ENCODE measurements at places on chromosomes 13 and 19.

- DNase-seq, result peak; percentile 99
Observed at GRCh38 chr19:17079710-17080439, 4.3 kb downstream of the MYO9B start.

DNA sequence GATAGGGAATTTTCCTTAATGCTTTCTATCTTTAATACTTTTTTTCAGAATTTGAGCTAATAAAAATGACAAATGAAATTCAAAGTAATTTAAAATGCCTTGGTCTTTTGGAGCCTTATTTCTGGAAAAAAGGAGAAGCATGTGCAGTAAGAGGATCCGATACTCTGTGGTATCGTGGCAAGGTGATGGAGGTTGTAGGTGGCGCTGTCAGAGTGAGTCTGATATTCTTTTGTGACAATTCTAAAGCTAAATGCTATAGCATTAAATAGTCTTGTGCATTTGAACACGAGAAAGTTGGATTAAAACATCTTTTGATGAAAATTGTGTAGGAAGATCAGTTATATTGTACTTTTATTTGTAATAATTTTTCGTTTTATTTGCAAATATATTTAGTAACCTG is 95.0 kb downstream of the RNF17 start:
- DNase-seq, result no peak

DNA sequence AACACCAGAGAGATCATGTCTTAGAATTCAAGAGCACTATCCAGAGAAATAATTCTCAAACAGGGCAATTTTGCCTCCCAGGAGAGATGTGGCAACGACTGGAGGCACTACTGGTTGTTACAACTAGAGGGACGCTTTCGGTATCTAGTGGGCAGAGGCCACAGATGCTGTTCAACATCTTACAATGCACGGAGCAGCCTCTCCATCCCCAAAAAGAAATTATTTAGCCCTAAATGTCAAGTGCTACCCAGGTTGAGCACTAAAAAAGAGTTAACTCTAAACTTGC is 78.6 kb downstream of the ABCC4 start:
- DNase-seq, result no peak

DNA sequence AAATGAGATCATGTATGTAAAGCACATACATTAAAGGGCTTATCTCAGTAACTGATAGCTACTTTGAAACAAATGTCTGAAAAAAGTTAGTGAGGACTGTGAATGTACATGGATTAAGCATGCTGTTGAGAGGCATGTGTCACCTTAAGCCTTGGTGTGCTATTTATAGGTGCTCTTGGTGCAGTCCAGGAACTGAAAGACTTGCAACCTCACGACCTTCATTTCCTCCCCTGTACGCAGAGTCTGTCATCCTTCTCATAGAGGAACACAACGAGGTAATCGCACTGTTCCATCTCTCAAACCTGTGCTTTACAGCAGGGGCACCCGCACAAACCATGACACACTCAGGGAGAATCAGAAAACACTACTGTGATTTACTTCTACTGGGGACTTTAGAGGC is 65.6 kb downstream of the UFM1 start:
- DNase-seq, result no peak

DNA sequence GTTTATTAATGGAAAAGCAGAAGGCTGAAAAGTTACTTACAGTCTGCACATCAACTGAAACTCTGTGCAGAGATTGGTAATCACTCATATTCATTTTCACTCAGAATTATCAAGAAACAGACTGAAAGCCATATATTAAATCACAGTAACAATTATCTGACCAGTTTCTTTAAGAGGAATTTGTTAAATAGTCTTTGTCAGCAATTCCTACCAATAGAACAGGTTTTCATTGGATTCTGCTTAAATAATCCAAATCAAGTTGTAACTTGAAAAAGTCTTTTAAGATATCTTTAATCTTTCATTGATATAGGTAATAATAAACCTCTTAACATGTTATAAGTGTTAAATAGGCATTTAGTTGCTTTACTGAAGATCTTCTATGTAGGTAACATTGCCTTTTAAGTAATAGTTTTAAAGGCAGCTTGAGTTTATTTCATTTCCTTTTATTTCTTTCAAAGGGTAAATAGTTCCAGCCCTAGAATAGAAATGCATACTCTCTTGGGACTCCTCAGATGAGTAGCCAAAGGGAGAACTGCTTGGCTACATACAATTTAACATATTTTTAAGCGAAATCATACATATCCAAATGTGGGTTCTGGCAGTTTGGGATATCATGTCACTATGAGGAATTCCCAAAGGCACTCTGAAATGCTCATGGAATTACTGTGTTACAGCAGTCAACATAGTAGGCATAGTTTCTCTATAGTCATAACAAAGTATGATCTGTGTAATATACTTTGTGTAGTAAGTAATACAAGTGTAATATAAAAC is 326.0 kb upstream of the SPRY2 start:
- peak; percentile 90 for DNase-seq

- DNase-seq, result no peak
Observed at GRCh38 chr13:112127564-112128330, 60.8 kb downstream of the SOX1 start.

- peak; percentile 40 for DNase-seq
Observed at GRCh38 chr13:21657538-21657937, 13.3 kb upstream of the FGF9 start.

- no peak for DNase-seq
Observed at GRCh38 chr13:67228916-67229315, 1.2 kb downstream of the PCDH9 start.

DNA sequence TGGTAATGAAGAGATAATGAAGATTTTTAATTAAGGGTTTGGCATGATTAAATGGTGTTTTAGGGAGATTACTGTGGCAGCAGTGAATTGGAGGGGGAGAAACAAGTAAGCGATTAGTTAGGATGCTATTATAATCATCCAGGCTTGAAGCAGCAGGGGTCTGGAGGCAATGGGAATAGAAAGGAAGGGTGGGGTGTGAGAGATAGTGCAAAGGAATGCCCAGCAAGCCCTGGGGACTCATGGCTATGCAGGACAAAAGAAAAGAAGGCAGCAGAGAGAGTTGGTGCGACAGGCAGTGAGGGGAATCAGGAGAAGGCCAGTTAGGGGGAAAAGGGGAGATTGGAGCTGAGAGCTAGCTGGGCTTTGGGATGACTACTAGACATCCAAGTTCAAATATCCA is 34.5 kb downstream of the SOX21 start:
- no peak for DNase-seq

- DNase-seq, result no peak
Observed at GRCh38 chr13:49441846-49442245, 2.0 kb downstream of the CAB39L start.

All from fibroblast of upper back skin (primary cell).